Activated CD8-positive, alpha-beta T cell treated with anti-CD3 and anti-CD28 coated beads, Interleukin-2, amount 10 ng/mL, durations not matched to agents 7 days and 5 days (primary cell): ENCODE measurements at places on chromosomes 5 and 9.

DNA sequence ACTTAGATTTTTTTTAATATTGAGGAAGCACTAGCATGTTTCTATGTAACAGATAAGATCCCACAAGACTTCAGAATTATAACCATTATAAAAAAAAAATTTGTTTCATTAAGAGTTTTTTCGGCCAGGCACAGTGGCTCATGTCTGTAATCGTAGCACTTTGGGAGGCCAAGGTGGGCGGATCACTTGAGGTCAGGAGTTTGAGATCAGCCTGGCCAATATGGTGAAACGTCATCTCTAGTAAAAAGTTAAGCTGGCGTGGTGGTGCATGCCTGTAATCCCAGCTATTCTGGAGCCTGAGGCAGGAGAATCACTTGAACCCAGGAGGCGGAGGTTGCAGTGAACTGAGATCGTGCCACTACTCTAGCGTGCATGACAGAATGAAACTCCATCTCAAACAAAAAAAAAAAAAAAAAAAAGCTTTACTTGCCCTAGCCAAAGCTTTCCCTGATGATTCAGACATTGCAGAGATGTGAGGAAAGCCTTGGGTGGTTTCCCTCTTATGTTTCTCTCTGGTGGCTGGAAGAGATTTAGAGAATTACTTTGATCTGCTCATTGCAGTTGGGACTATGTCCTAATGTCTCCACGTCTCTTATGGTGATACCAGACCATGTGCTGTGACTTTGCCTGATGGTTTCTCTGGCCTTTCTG is 65.4 kb downstream of the EGFLAM start:
- DNase-seq: no peak

- peak; percentile 65 for DNase-seq
These were observed 5.4 kb upstream of the LCN15 start for GRCh38 chr9:136769710-136770191.

- no peak for DNase-seq
These were observed 408.2 kb downstream of the PRR16 start for GRCh38 chr5:120872297-120872696.

- DNase-seq: peak; percentile 71
These were observed at the start of gene CCDC152 for GRCh38 chr5:42756606-42757601. TSS of gene CCDC152 (plus strand) at chr5:42756818. CDS start at chr5:42759122, 2,304 bp downstream.

GRCh38 chr9:121750715-121751623 is 99.5 kb downstream of the DAB2IP start:
- no peak for DNase-seq

DNA sequence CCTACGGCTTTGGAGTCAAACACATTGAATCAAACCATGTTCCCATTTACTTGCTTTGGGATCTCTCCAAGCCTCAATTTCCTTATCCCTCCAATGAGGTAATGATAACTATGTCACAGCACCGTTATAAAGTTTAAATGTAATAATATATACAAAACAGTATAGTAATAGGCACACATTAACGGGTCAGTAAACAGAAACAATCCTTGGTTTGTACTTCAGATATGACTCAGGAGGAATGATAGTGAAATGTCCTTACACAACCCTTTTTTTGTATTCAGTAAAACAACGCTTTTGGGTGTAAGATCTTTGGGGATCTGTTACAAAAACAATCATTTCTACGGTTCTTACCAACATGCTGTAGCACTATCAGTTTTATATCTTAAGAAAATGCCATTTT is 178.5 kb upstream of the GNA14 start:
- DNase-seq: no peak
